ENCODE measurements at places on chromosomes 5 and 9.

GRCh38 chr9:3455094-3455493 lies 70.7 kb downstream of the RFX3 start:
- no peak for DNase-seq

DNA sequence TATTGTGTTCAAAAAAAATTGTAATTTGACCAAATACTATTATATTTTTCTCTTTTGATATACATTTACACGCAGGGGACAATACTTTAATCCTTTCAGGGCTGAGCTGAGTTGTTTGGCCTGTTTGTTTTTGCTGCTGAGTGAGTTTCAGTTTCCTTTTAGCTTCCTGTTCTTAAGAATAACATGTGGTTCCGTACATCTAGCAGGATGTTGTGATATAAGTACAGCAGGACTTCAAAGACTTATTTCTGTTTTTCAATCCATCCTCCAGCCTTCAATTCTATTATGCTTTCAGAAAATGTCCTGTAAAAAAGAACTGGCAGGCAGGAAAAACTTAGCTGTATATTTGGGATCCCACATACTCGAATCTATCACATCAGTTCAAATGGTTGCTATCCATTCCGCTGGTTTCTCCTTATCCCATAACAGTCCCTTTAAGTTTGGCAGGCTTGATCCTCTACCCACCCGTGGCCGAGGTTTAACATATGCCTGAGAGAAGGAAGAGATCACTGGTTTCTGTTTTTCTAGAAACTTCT lies 1037.3 kb upstream of the ACO1 start:
- DNase-seq = peak; percentile 81

- DNase-seq = no peak
Measured at GRCh38 chr5:99247346-99247745, 318.5 kb upstream of the CHD1 start.

- DNase-seq = no peak
Measured at GRCh38 chr9:23343226-23343625, 482.8 kb downstream of the ELAVL2 start.

GRCh38 chr5:79133121-79133656 lies 21.6 kb downstream of the BHMT start:
- peak; percentile 38 for DNase-seq

- DNase-seq = peak; percentile 86
Measured at GRCh38 chr9:127943731-127944144, 6.1 kb upstream of the DPM2 start.

GRCh38 chr9:88691091-88691490 lies 156.1 kb downstream of the NXNL2 start:
- DNase-seq = no peak

DNA sequence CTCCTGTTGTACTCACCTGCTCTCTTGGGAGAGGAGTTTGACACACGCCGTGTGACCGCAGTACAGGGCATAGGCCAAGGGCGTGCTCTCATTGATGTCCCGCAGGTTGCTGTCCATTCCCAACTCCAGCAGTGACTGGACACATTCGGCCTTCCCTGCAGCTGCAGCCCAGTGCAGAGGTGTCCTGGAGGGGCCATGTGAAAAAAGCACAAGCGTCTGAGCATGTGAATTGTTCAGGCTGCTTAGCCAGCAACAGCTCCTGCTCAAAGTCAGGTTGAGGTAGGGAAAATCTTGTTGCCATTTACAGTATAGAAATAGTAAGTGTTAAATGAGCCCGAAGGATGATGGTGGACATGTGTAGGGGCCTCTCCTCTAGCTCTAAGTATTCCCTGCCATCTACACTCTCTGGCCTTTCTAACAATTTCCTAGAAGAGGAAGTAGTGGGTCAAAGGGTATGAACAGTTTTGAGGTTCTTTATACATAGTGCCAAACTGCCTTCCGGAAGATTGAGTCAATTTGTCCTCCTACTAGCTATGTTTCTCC lies 116.5 kb downstream of the ANKRD55 start:
- DNase-seq = peak; percentile 86

GRCh38 chr5:170809551-170809950 lies 26.0 kb downstream of the GABRP start:
- no peak for DNase-seq

GRCh38 chr9:75111019-75111622 lies 22.8 kb downstream of the OSTF1 start:
- DNase-seq = no peak

DNA sequence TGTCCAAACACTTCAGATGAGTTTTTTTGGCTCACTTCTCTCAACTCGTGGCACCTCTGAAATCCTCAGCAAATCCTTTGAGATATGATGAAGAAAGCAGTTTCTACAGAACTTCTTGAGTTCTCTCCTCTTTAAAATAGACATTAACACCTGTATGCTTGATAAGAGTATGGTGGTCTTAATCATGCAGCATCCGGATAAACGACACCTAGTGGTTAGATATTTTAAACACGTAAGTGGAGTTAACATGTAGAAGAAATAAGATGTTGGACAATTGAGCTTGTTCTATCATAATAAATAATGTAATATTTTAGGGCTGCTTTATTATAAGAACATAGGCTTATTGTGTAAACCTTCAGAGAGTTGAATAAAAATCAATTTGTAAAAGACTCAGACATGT lies 324.8 kb downstream of the CYLC2 start:
- DNase-seq = no peak

GRCh38 chr9:72428329-72428728 lies 63.3 kb upstream of the ZFAND5 start:
- no peak for DNase-seq

- DNase-seq = peak; percentile 24
Measured at GRCh38 chr9:89436963-89437625, 60.8 kb downstream of the SEMA4D start.

DNA sequence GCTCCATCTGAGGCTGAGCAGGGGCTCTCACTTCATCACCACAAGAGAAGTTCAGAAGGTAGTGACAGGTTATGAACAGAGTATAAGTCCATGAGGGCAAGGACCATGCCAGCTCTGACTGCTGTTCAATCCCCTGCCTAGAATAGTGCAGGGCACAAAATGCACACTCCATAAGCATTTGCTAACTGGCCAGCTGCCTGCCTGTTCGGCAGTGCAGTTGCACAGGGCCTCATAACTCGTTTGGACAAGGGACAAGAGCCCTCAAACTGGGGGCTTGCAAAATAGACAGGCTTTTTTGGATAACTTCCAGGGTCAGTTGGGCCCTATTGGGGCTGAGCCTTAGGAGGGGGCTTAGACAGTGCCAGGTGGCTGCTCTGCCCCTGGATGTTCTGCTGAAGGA lies 21.1 kb downstream of the SPARC start:
- DNase-seq = no peak

- peak; percentile 55 for DNase-seq
Measured at GRCh38 chr5:79020861-79021561, 35.9 kb upstream of the ARSB start.

- DNase-seq = no peak
Measured at GRCh38 chr5:39896706-39897105, 471.9 kb upstream of the DAB2 start.

GRCh38 chr9:112175796-112176315 lies 759 bp upstream of the SUSD1 start:
- no peak for DNase-seq

- no peak for DNase-seq
Measured at GRCh38 chr9:93884808-93885207, 70.3 kb downstream of the BARX1 start.

- no peak for DNase-seq
Measured at GRCh38 chr9:104304925-104305324, 199.1 kb upstream of the OR13F1 start.

- no peak for DNase-seq
Measured at GRCh38 chr5:146345578-146346366, 7.1 kb downstream of the POU4F3 start.

DNA sequence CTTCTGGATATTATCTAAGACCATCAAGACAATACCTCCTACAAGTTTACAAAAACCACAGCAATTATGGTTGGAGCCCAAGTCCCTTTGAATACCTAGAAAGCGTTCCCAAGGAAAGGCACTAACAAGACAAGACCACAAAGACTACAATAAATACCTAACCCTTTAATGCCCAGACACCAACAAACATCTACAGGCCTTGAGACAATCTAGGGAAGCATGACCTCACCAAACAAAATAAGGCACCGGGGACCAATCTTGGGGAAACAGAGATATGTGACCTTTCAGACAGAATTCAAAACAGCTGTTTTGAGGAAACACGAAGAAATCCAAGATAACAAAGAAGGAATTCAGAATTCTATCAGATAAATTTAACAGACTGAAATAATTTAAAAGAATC lies 37.8 kb downstream of the OXCT1 start:
- DNase-seq = no peak

DNA sequence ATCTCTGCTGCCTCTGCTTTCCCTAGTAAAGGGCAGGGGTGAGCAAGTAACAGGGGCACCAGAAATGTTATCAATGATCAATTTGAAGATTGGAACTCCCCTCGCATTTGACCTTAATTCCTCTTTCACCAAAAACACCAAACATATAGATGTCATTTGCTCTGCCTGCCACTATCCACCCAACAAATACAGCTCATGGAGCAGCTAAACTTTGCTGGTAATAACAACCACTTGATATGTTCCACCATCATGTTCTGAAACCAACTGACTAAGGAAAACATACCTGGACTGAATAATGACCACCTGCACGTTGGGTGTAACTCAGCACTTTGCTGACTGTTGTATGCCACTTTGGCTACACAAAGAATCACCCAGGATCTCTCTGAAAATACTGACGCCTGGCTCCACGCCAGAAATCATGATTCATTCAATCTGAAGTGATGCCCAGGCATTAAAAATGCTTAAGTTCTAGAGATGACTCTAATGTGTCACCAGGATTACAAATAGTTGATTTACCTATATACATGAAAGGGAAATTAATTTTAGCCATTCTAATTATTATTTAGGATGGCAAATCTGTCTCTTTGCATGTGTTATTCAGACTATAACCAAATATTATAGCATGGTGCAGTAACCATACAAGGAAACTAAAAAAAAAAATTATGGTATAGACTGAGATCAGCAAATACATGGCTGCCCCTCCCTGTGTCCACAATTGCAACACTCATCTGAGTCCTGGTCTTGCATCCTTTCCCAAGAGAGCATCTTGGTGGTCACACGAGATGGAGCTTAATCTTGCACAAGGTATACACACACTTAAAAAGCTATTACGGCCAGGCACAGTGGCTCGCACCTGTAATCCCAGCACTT lies 43.1 kb upstream of the TTC39B start:
- DNase-seq = no peak

GRCh38 chr9:73143711-73144328 lies 7.8 kb upstream of the ANXA1 start:
- peak; percentile 92 for DNase-seq

DNA sequence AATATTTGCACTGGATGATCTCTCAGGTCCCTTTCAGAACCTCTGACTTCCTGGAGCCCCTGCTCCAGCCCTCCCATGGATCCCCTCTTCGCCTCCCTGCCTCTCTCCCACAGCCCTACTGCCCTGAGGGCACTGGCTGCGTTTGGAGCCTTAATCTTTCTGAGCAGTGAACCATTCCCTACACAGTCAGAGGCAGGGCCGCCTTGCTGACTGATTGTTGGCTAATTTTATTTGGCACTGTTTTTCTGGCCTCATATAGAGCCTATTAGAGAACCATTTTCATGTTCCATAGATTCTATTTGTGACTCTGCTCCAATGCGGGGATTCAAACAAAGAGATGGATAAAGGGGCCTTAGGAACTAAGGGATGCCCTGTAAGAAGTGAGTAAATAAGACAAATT lies 91.1 kb downstream of the BRINP1 start:
- no peak for DNase-seq

- DNase-seq = no peak
Measured at GRCh38 chr5:29143266-29143665, 2050.2 kb upstream of the CDH6 start.

DNA sequence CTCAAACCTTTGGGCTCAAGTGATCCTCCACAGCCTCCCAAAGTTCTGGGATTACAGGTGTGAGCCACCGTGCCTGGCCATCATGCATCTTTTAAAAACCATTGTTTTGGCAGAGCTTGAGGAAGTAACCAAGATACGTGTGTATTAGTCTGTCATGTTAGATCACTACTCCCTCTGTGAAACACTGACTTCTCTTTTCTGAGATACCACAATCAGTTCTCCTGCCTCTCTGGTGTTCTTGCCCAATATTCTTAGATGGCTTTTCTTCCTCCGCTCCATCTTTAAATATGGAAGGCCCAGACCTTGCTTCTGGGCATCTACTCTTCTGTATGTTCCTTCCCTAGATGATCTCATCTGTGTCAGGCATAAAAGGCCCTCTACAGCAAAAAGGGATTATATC lies 14.2 kb upstream of the CCNB1 start:
- peak; percentile 93 for DNase-seq

- peak; percentile 14 for DNase-seq
Measured at GRCh38 chr9:37036776-37037502, 2.9 kb upstream of the PAX5 start.

- peak; percentile 14 for DNase-seq
Measured at GRCh38 chr5:61330845-61331406, 1.1 kb upstream of the ZSWIM6 start.

DNA sequence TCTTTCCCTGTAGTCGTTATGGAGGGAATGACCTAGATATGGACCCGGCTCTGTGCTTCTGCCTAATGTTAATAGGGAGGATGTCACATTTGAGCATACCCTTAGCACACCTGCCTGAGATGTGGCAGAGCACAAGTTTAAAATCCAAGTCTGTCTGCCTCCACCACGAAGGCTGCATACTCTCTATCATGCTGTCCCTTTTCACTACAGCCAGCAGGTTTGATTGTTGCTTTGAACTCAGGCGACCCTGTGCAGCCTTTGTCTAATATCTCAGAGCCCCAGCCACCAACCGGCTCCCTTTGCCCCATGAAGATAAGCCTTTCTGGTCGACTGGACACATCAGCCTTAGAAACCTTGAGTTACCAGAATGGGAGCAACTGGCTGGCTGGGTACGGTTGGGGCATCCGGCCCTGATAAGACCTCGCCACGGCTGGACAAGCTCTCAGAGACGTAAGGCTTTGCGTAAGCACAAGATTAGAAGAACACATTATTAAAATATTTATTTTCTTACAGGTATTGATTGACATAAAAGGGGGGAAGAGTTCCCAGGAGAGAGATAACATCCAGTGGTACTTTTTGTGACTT lies 222.0 kb upstream of the TRIM32 start:
- no peak for DNase-seq

DNA sequence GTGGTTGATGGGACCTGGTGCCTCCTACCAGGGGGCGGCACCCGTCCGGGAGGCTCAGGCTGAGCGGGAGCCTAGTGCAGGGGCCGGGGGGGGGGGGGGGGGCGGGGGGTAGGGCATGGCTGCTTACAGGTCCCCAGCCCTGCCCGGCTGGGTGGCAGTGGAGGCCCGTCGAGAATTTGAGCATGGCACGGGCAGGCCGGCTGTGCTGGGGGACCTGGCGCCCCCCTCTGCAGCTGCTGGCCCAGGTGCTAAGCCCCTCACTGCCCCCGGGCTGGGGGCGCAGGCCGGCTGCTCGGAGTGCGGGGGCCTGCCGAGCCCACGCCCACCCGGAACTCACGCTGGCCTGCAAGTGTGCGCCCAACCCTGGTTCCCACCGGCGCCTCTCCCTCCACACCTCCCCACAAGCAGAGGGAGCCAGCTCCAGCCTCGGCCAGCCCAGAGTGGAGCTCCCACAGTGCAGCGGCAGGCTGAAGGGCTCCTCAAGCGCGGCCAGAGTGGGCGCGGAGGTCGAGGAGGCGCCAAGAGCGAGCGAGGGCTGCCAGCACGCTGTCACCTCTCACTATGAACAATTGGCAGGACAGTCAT lies 77.7 kb downstream of the LMNB1 start:
- no peak for DNase-seq
